ENCODE measurements at places on chromosomes 2 and 18. TPM values are rescaled to one million over a fixed set of nuclear protein-coding genes. Genes with fewer than 3 reads are reported as not detected.

PUM2 gene
- total RNA-seq, result 120 TPM

- ATAC-seq, result peak; percentile 73
Measured at GRCh38 chr2:157302492-157303099, 23.0 kb downstream of the ERMN start.

DNA sequence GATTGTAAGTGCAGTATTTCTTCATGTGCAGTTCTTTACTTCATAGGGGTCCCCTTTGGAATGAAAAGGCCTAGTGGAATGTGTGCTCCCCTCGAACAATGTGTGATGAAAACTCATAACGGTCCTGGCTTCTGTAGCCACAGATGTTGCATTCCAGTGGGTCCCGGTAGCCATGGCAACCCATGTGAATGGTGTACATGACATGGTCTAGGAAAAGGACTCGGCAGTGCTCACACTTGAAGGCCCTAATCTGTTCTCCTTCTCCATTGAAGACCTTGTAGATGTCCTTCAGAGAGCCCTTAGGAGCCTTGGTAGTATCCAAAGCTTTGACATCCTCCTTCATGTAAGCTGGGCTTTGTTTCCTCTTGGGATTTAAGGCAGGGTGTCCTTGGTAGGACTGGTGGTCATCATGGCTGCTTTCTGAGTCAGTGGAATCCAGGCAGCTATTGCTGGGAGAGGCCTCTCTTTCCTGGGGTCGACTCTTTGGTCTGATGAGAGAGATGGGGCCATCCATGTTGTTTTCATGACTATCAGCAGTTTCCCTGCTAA, 144.0 kb downstream of the IKZF2 start:
- no peak for ATAC-seq

DNA sequence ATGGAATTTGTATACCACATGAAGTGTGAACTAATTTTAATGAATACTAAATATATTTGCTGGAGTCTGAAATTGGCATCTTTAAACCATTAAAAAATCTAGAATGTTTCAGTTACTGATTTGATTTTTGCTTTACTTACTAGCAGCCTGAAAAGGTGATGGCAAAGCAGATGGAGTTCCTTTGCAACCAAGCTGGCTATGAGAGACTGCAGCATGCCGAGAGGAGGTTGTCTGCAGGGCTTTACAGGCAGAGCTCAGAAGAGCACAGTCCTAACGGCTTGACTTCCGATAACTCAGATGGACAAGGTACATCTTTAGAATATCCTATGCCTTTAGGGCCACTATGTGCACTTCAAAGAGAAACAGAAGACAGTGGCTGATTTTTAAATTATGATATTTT, 36.5 kb downstream of the NAB1 start:
- no peak for ATAC-seq
